Upper lobe of right lung (tissue), 1 donor: ENCODE measurements at places on chromosomes 16 and 17. TPM values are rescaled to one million over a fixed set of nuclear protein-coding genes. Genes with fewer than 3 reads are reported as not detected.

- DNase-seq, result no peak
Measured at GRCh38 chr16:62715701-62716100, 679.5 kb upstream of the CDH8 start.

- DNase-seq, result no peak
Measured at GRCh38 chr17:81656835-81657234, 493 bp upstream of the PDE6G start.

GRCh38 chr16:769184-769784, 8.8 kb downstream of the MSLN start:
- no peak for DNase-seq

DNA sequence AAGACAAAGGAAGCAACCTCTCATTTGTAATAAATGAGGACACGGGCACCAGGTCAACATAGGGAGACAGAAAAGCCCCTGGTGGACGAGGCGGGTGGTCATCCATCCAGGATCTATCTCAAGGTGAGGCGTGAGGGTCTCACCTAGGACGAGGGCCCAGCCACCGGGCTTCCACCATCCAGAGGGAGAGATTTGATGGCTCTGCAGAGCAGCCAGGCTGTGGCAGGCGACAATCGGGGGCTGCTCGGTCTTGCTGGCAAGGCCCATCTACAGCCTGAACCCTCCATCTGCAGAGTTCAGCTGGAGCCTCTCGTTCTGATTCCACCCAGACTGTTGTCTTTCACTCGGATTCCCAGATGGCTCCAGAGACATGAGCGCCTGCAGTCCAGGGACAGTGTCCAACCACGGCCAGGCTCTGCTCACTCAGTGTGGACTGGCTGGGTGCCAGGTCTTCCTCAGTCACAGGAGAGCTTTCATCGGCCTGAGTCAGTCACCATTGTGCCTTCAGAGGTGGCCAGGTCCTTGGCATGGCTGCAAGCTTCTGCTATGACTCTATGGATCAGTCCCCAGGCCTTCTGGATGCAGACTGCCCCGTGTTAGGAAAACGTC, 5.9 kb downstream of the LITAFD start:
- DNase-seq, result peak; percentile 63

- DNase-seq, result no peak
Measured at GRCh38 chr16:80066805-80067580, 466.5 kb upstream of the MAF start.

GRCh38 chr17:8707332-8708024, 37.2 kb downstream of the CCDC42 start:
- no peak for DNase-seq

DNA sequence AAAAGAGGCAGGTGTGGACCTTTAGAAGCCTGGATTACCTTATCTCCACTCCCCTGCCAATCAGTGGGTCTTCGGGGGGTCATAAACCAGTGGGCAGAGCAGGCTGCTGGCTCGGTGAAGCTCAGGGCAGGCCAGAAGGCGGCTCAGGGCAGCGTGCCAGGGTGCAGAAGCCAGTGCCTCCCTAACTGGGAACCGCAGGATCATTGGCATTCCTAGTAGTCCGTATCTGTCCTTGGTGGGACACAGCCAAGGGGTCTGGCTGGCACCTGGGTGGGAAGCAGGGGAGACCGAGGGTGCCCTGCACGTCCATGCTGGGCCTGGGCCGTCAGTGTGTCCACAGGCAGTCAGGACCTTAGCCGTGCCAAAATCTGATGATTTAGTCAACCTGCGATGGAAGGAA, 76.8 kb downstream of the SEC14L1 start:
- DNase-seq, result no peak

- DNase-seq, result no peak
Measured at GRCh38 chr16:27175888-27176287, 27.4 kb upstream of the KDM8 start.

DNA sequence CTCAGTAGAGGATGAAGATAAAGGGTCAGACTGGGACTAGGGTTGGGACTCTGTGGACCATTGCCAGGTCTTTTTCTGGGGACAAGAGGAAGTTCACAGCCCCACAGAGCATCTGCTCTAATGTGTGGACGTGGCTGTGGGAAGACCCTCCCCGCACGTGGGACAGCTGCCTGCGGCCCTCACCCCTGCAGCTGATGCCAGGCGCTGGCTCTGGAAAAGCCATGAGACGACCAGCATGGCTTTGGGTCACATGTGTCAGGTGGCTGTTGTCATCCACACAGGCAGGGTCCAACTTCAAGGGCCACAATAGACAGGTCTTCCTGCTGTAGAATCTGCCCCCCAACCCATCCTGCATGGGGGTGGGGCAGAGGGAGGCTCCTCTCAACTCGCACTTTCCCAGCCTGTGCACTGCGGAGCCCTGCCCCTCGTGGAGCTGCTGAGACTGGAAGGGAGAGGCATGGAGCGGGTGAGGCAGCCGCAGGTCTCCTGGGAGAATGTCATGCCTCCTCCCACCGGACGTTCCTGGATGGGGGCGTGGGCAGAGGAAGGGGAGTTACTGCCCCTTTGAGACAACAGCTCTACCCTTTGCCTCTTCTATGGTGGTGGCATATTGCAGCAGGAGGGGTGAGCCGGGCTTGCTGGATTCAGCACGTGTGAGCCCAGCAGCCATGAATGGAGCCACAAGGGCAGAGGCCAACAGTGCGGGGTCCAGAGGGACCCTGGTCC, 53.4 kb downstream of the PIMREG start:
- DNase-seq, result peak; percentile 57

GRCh38 chr16:4954714-4955113, 3.4 kb upstream of the SEC14L5 start:
- no peak for DNase-seq

DNA sequence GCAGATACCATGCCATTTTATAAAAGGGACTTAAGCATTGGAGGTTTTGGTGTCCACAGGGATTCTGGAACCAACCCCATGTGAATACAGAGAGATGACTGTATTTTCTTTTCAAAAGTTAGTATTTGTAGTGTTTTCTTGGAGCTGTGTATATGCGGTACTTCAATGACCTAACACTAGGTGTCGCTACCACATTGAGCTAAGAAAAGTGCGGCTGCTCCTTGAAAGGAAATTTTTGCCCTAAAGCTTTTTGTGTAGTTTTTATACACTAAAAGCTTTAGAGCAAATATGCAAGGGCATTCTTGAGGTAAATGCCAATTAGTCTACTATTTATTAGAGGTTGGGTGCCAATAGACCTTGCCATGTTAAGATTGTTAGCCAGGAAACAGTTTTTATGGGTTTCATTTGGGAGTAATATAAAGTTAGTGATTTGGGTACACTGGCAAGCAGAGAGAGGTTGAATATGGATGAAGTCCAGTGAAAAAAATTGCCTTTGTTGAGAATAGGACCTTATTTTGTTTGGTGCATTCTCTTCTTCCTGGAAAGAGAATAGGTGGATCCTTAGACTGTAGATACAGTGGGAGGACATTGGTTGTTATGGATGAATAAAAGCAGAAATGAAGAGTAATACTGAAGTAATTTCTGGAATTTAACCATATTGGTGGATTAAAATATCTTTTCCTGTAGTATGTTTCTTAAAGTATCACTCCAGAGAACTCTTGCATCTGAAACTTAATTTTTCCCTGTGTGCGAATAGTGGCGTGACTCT, 43.3 kb downstream of the BCAS3 start:
- DNase-seq, result no peak

GRCh38 chr17:4708436-4708835, 2.0 kb upstream of the ARRB2 start:
- DNase-seq, result no peak

DNA sequence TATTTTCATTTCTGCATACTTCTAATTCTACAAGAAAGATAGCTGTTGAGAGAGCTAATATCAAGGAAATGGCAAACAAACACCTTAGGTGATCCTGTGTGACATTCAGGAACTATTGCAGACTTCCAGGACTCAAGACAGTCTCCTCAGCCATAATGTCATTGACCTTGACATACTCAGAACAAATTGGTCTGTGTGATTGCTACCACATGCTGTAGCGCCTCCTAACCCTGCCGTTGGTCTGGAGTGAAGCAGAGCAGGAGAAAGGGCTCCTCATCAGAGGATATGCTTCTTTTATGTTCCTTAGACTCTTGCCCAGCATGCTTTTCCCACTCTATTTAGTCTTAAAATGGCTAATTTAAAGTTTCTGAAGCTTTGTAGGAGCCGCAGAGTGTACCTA, 194.2 kb upstream of the TBX2 start:
- no peak for DNase-seq

DNA sequence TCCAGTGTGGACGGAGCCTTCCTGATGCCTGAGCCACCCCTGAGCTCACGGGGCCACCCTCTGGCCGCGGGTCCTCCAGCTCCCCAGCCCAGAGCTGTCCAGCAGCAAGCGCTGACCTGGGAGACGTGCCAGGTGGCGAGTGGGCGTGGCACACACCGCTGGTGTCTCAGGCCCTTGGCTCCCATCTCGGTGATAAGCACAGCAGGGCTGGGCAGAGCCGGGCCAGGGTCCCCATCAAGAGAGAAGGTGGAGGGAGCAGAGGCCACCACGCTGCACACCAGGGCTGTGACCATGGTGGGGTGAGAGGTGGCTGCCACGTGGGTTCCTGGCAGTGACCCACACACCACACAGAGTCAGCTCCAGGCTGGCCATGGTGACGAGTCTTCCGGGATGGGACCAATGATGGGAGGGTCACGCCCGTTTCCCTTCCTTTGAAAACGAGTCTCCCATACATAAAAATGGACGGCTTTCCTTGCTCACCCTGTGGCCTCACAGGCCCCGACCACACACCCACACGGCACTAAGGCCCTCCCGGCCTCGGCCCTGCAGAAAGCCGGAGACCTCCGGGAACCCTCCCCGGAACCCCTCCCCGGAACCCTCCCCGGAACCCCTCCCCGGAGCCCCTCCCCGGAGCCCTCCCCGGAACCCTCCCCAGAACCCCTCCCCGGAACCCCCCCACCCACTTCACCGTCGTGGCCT, 16.8 kb downstream of the UTS2R start:
- no peak for DNase-seq

DNA sequence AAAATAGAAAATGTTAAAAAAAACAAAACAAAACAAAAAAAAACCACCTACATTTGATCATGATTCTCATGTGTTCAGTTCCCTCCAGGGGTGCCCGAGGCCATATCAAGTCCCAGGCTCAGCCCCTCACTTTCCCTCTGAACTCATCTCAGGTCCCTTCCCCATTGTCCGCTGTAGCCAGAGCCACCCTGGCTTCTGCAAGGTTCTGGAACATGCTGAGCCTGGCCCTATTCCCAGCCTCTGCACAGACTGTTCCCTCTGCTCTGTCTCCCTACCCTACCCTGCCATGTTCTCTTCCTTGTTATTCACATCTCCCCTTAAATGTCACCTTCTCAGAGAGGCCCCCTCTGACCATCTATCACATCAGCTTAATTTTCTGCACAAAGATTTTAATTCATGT, 46.9 kb downstream of the TK2 start:
- no peak for DNase-seq

DNA sequence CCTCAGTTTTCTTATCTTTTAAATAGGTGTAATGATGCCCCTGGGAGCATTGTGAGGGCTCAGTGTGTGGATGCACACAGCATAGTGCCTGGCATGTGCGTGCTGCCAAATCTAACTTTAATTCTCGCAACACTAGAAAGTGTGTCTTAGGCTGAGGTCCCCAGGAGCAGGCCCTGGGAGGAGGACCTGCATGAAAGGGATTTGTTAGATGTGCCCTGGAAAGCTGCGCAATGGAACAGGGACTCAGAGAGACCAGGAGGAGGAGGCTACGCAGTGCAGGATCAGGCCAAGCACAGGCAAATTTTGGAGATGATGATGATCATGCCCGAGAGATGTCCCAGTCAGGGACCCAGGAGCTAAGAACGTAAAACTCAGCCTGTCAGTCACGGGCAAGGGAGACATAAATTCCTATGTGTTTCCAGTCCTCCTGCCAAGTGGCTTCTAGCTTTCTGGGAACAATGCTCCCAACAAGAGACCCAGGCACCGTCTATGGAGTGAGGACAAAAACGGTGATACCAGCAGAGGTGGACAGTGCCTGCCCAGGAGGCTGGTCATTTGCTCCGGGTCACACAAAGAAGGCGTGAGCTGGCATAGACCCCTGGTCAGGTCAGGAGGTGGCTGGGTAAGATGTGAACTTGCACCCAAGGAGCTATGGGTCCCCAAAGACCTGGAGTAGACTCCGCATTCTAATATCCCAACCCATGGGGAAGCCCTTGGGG, 352.2 kb upstream of the TNRC6C start:
- DNase-seq, result peak; percentile 28

- peak; percentile 70 for DNase-seq
Measured at GRCh38 chr16:30184096-30184890, 891 bp downstream of the CORO1A start.

DNA sequence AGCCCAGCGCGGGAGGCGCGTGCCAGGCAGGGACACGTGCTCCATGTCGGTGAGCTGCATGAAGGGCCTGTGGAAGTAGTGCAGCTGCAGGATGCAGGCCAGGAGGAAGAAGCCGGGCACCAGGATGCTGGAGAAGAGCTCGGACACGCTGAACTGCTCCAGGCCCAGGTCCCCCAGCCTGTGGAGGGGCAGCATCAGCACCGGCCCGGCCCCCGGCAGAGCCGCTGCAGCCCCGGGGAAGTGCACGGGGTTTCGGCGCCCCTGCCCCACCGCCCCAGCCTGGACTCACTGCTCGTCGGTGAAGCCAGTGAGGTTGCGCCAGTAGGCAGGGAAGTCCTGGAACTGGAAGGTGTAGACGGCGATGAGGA, 28.0 kb downstream of the CTU2 start:
- DNase-seq, result no peak

Gene KRTAP1-1
- total RNA-seq, result not detected

Gene NACA2
- total RNA-seq, result not detected

Gene TMEM132E
- total RNA-seq, result 0.23 TPM

Gene HLF
- 31.8 TPM for total RNA-seq

Gene NPB
- total RNA-seq, result 0.55 TPM

Gene ZFP3
- total RNA-seq, result 6.7 TPM

Gene TOM1L1
- 33.6 TPM for total RNA-seq

Gene CPNE7
- total RNA-seq, result 4.8 TPM

Gene STH
- total RNA-seq, result not detected

Gene UBALD2
- total RNA-seq, result 56.7 TPM

Gene SLC5A11
- total RNA-seq, result not detected

Gene ADAM11
- total RNA-seq, result 0.43 TPM

Gene CFAP97D1
- total RNA-seq, result not detected

Gene OSBPL7
- total RNA-seq, result 14.4 TPM

Gene NPIPA7
- 7.7 TPM for total RNA-seq

Gene ATP2A1
- total RNA-seq, result 0.46 TPM

Gene KRT23
- total RNA-seq, result 1.1 TPM

Gene NTN3
- not detected for total RNA-seq
